ENCODE measurements at places on chromosomes 7 and 10.

GRCh38 chr7:76512941-76513816 is 2.8 kb downstream of the UPK3B start:
- no peak for DNase-seq

GRCh38 chr7:34057136-34057535 is 151.8 kb downstream of the BMPER start:
- DNase-seq = no peak

DNA sequence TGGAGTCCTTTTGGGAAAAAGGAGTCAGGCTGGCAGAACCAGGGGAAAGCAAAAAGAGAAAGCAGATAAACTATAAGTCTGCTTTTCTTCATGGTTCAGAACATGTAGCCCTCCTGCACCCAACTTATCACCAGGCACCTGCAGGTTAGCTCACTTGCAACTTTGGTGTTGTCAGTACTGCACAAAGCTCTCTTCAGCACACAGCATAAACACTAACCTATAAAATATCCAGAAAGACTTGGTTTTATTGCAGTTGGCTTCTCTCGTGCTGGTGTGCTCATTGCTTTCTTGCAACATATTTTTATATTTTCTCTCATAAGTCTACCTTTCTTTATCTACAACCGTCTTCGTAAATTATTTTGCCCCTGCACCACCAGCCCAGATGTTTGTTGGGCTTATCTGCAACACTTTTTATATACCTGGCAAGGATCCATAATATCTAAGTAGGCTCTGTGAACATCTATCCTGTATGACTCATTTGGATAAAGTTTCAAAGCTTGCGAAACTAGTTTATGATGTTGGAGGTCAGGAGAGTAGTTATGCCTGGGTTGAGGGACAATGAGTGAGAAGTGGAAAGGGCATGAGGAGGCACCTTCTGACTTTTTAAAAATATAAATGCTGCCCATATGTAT is 164.6 kb downstream of the ANKRD30A start:
- no peak for DNase-seq

DNA sequence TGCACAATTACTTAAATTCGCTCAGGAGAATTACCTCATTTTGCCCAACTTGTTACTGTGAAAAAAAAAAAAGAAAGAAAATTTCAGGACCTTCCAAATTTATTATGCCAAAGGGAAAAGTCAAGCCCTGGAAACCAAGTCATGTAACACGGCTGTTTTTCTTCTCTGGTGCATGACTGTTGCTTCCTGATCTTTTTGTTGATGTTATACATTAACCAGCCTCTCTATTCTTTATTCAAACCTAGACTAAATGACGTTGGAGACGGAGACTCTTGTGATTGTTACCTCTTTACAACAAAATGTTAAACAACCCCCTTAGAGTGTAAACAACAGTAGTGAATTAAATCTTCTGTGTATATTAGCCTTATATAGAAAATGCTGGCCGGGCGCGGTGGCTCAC is 16.1 kb upstream of the ZC3HAV1 start:
- DNase-seq = no peak

GRCh38 chr7:42868480-42868879 is 43.4 kb downstream of the C7orf25 start:
- no peak for DNase-seq

GRCh38 chr7:67406976-67407375 is 410.3 kb downstream of the TYW1 start:
- DNase-seq = no peak

DNA sequence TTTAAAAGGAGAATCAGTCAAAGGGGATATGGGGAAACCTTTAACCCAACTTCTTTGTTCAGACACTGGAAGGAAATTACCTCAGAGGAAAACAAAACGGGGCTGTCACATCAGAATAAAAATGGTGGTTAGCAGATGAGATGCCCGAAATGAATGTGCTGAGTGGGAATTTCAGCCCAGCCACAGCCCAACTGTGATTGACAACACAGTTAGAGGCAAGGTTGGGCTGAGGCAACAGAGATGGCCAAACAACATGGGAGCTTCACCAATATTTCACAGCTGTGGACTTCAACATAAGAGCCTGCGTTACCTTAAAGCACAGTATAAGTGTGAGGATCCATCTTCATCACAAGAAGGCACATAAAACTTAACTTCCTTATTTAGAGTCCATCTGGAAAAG is 133.5 kb upstream of the PTPRZ1 start:
- no peak for DNase-seq

GRCh38 chr7:91717681-91718470 is 162.6 kb downstream of the MTERF1 start:
- DNase-seq = no peak

- peak; percentile 64 for DNase-seq
Measured at GRCh38 chr7:151249034-151249731, 689 bp upstream of the SMARCD3 start.

DNA sequence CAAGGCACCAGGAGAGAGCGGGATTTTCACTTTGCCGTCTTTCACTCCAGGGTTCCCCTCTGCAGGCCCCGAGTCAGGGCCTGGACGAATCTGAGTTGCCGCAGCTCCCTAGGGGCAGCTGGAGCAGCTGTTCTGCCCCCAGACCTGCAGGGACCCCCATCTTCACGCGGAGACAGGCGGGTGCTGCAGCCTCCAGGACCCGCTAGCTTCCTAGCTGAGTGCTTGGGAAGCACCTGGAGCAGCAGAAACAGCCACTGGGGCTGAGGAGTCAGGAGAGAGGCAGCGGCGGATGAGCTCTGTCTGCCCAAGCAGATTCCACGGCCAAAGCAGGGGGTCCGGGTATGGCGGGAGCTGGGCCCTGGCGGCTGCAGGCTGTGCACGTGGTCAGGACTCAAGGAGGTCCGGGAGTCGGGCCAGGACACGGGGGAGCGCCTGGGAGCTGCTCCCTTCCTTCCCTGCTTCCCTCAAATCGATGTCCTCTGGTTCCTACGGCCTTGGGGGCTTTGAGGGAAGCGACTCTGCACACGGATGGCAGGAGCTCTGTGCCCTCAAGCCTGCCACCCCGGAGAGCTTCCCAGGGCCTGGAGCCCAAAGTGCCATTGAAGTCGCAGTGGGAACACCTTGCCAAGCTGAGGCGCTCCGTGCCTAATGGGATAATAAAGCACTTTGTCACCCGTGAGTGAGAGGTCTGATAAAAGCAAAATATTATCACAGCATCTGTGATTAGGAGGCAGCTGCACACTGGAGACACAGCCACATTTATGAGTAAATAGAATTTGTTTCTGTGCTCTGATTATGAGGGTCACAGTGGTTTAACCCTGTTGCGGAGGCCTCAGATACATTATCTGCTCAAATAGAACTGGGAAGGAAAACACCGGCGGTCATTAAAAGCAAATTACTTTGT is 17.2 kb downstream of the MNX1 start:
- no peak for DNase-seq

GRCh38 chr10:95518455-95519452 is 42.4 kb downstream of the SORBS1 start:
- no peak for DNase-seq

GRCh38 chr7:44884621-44885393 is 523 bp downstream of the PURB start:
- DNase-seq = peak; percentile 61

DNA sequence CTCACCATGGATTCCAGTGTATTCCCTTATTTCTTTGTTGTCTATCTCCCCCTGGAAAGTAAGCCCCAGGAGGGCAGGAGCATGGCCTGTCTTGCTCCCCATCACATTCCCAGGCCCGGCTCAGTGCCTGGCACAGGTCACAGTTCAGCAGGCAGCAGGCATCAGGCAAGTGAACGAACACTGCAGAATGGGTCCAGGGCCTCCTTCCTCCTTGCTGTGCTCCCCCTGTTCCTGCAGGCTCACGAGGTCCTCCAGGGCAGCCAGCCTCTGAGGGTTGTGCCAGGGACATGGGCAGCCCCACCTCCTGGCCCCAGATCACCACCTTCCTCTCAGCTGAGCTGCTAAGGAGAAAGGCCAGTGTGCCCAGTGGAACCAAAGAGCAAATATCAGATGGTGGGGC is 41.8 kb downstream of the PDLIM1 start:
- DNase-seq = no peak

DNA sequence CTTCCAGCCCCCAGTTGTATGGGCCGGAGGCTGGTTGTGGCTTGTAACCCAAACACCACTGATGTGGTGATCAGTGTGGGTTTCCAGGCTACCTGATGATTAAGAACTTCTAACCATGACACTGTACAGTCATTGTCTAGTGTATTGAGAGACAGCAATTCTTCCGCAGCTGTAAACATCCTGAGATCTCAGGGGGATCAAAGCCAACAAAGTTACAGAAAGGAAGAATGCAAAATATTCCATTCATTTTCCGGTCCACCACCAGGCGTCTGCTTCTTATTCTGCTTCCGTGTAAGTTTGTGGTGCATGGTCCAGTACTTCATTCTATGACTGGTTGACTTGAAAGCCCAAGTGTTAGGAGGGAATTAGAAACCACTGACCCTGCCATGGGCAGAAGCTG is 10.3 kb upstream of the GLI3 start:
- no peak for DNase-seq

DNA sequence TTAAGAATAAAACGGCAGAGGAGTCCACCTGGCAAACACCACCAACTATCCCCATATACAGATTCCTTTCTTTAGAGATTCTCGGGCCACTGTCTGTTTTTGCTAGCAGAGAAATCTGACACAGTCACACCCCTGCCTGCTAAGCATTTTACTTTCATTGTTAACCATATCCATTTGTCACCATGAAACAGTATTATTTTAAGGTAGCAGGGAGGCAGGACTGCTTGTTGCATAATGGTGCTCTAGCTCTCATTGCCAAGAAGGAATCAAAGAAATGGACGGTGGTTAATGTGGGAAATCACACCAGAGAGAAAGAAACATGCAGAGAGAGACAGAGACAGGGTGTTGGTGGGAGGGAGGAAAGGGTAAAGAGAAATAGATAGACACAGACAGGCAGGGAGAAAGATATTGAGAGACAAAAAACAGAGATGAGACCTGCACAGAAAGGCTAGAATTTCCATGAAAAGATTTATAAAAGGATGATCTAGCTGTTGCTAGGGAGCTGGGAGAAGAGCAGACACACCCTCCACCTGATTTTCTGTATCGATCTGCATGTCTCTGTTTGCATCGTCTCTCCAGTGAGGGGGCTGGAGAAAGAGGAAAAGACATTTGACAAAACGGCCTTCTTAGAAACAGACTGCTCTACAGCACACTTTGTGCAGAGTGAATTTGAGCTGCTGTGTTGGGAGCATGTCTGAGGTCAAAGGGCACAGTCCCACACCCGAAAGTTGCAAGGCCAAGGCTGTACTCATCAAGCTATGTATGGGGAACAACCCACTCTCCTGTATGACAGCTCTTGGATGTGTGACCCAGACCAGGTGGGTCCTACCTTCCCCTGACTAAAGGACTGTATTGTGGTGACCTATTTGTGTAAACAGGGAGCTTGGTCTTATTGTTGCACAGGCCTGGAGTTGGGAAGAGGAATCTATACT is 303.1 kb downstream of the FZD1 start:
- DNase-seq = no peak

DNA sequence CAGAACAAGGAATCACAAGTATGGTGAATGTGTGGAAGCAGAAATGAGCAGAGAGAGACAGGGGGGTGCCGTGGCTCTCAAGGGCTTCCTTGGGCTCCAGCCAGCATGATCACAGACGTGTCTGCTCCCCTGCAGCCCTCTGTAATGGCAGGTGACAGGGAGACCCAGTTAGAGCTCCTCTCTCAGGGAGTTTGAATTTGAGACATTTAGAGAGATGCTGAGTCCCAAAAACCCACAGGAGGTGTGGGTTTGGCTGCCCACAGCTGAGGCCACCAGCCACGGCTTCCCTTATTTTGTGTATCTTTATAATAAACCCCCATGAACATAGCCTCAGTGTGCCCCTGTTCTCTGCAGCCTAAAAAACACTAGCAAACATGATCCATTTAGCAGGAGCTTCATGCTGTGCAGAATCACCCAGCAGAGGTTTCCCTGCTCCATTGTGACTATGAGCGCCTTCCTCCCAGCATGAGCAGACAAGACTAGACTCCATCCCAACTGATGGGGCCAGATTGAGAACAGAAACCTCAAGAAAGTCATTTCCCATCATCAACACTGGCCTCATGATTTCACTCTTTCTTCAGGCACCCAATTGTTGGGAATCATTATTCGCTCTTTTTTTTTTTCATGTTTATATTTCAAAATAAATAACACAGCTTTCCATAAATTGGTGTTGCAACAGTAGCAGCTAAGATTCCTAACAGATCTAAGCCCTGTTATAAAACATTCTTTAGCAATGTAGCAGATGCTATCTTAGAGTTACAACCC is 13.4 kb downstream of the NOD1 start:
- no peak for DNase-seq

DNA sequence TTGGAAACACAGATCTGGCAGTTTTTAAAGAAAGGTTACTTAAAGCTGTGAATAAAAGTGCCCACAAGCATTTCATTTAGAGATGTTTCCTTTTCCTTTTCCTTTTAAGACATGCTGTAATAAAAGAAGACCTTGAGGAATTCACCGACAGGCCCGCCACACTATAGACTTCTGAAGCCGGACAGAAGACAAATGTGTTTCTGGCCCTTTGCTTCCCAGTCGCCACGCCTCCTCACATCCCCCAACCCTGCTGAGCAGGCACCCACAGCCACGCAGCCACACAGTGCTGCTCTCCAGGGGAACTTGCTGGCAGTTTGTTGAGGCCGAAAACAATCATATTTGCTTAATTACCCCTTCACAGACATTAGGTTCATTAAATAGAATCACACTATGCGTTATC is 83.4 kb downstream of the SLC25A13 start:
- DNase-seq = no peak

DNA sequence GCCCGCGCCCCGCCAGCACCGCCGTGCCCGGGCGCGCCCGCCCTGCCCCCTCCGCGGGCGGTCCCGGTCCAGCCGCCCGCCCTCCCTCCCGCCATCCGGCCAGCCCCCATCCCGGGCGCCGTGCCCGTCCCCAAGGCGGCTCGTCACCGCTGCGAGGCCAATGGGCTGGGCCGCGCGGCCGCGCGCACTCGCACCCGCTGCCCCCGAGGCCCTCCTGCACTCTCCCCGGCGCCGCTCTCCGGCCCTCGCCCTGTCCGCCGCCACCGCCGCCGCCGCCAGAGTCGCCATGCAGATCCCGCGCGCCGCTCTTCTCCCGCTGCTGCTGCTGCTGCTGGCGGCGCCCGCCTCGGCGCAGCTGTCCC is at the start of gene HTRA1:
Gene HTRA1, plus strand, starts transcription at position 187 of the 362 bp plus-strand sequence. Its CDS starts 100 bp downstream, at position 287.
- peak; percentile 96 for DNase-seq

- DNase-seq = no peak
Measured at GRCh38 chr7:26399736-26400135, 108.1 kb downstream of the SNX10 start.

- no peak for DNase-seq
Measured at GRCh38 chr7:107232568-107233090, 63.8 kb downstream of the HBP1 start.

GRCh38 chr10:5927306-5927705 is 37.3 kb downstream of the FBH1 start:
- no peak for DNase-seq

Data from C1 segment of cervical spinal cord (tissue), 14 donors.